A549 treated with AZD2906 at 1 μM for 4 hours (cell line): ENCODE measurements at places on chromosomes 11 and 22. TPM values are rescaled to one million over a fixed set of nuclear protein-coding genes. Genes with fewer than 3 reads are reported as not detected.

OR51E1 gene
- not detected in 5 replicates for total RNA-seq

SCGB1D4 gene
- not detected in 5 replicates for total RNA-seq

MAJIN gene
- not detected in 5 replicates for total RNA-seq

CASP12 gene
- total RNA-seq, result not detected in 5 replicates

MS4A6A gene
- total RNA-seq, result not detected in 5 replicates

MUC2 gene
- total RNA-seq, result 0.04 to 0.24 TPM (median 0.12 TPM) in 5 replicates

KCNK4 gene
- total RNA-seq, result 0.07 to 0.14 TPM in 2 of 5 replicates, not detected in the others

BAIAP2L2 gene
- total RNA-seq, result 5.1 to 8.5 TPM (median 8.0 TPM) in 5 replicates

FAM227A gene
- total RNA-seq, result 0.38 to 0.68 TPM (median 0.60 TPM) in 5 replicates

OMP gene
- total RNA-seq, result not detected in 5 replicates

FOLR1 gene
- 0.06 to 0.21 TPM (median 0.09 TPM) in 5 replicates for total RNA-seq

DMC1 gene
- 3.4 to 6.3 TPM (median 4.7 TPM) in 5 replicates for total RNA-seq

TRIM6 gene
- total RNA-seq, result 6.9 to 8.3 TPM (median 7.6 TPM) in 5 replicates

DDTL gene
- 1.3 to 1.8 TPM (median 1.7 TPM) in 5 replicates for total RNA-seq

CCDC87 gene
- 0.34 to 0.58 TPM (median 0.49 TPM) in 5 replicates for total RNA-seq

NAALAD2 gene
- total RNA-seq, result 0.02 TPM in 1 of 5 replicates, not detected in the others

RIN1 gene
- total RNA-seq, result 22.0 to 34.3 TPM (median 31.6 TPM) in 5 replicates

TM7SF2 gene
- 4.1 to 7.2 TPM (median 5.6 TPM) in 5 replicates for total RNA-seq

CCDC116 gene
- 0.06 to 0.07 TPM (median 0.07 TPM) in 3 of 5 replicates, not detected in the others for total RNA-seq

JHY gene
- total RNA-seq, result 2.9 to 3.9 TPM (median 3.3 TPM) in 5 replicates

C11orf16 gene
- not detected in 5 replicates for total RNA-seq
